IMR-90 (cell line): ENCODE measurements at places on chromosomes 2 and 18. TPM values are rescaled to one million over a fixed set of nuclear protein-coding genes. Genes with fewer than 3 reads are reported as not detected.

DNA sequence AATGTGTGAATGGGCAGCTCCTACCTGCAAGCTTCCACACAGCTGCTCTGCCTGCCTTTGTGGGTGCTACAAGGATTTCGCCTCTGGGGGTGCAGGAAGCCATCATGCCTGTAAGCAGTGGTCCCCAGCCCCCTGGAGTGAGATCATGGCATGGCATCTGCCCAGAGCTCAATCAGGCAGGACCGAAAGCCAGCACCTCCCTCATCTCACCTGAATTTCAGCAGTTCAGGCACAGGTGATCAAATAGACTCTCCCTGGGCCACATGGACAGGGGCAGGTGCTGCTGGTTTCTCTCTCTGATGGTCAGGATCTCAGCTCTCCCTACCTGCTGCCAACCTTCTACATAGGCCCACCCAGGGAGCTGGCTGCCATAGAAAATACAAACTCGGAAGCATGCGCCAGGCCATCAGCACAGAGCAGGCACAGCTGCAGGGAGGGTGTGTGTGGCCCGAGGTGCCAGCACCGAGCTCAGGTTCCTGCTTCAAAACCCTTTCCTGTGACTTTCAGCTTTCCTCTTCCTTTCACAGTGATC lies 133.2 kb upstream of the ID2 start:
- H3K27ac ChIP-seq, result no peak overlapping the region
- no peaks in the 10 kb centered on the region for H3K27me3 ChIP-seq
- no peaks in the 10 kb centered on the region for H3K36me3 ChIP-seq
- DNase-seq, result no peak

- H3K4me1 ChIP-seq, result peaks cover 19% of the 10 kb centered on the region
- H3K4me3 ChIP-seq, result no peak overlapping the region
Observed at GRCh38 chr2:85707304-85707703, 13.1 kb downstream of the GNLY start.

GRCh38 chr2:204491528-204491927 lies 53.7 kb upstream of the PARD3B start:
- DNase-seq, result no peak
- no peaks in the 10 kb centered on the region for H3K36me3 ChIP-seq
- H3K27ac ChIP-seq, result no peak overlapping the region
- H3K4me3 ChIP-seq, result no peak overlapping the region
- H3K27me3 ChIP-seq, result no peaks in the 10 kb centered on the region

DNA sequence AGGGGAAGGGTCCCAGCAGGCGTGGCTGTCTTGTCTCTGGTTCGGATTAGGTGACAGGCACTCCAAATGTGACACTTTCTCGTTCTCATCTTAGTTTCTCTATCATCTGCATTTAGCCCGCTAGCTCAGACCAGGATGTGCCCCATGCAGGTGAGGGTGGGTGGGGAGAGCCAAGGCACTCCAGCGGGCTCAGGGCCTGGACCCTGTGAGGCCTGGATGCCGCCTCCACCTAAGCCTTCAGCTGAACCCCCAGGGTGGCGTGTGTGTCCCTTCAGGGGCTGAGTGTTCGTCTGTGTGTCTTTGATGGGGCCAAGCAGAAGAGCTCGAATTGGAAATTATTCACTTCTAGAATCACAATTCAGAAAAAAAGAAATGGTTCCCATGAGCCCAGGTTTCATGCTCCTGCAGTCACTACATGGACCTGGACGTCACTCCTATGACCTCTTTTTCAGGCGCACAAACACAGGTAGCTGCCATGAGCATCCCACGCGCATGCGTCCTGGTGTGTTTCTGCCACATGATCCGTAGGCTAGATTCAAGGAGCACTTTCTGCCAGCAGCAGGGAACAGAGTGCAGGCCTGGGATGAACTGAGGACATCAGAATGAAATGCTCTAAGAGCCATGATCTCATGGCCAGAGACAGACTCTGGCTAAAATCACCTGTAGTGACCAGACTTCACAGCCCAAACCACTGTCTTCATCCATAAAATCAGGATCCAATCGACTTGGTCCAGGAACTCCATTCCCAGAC lies 25.8 kb downstream of the CIDEA start:
- H3K4me1 ChIP-seq, result peaks cover 34% of the 10 kb centered on the region
- H3K27me3 ChIP-seq, result no peaks in the 10 kb centered on the region
- no peaks in the 10 kb centered on the region for H3K36me3 ChIP-seq
- peak overlapping the region; percentile 5; the same call in 1 of the 2 replicates for H3K4me3 ChIP-seq

The PSMD1 gene
- 181 and 214 TPM in 2 replicates for total RNA-seq

GRCh38 chr2:234580686-234581085 lies 83.8 kb upstream of the ARL4C start:
- H3K4me3 ChIP-seq, result no peak overlapping the region
- H3K27ac ChIP-seq, result no peak overlapping the region
- 0 out of 2 replicates have a peak, but pooled peaks cover 2% of the 10 kb centered on the region for H3K27me3 ChIP-seq

DNA sequence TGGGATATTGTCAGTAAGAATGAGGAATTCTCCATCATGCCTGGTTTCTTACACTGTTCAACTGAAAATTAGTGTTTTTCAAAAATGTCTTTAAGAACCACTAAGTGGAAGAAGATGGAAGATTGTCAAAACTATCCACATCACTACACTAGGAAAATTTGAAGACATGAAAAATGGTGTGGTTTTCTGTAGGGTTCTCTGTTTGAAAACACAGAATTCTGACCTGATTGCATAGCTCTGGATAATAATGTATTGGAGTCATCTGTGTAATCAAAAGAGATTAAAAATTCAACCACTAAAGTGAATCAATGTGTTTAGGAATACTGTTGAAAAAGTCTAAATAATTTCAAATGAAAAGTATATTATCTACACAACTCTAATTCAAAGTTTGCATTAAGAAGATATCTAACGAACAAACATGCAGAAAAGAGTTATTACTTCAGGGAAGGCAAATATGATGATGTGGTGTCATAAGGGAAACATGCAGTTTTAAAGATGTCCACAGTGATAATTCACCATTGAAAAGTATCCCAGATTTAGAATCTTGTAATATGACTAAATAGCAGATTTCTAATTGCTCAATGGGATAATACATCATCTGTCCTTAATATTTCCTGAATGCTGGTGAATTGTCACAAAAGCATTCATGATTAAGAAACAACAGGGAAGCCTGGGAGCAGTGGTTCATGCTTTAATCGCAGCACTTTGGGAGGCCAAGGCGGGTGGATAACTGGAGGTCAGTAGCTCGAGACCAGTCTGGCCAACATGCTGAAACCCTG lies 116.9 kb downstream of the ERBB4 start:
- no peaks in the 10 kb centered on the region for H3K27me3 ChIP-seq
- H3K4me3 ChIP-seq, result no peak overlapping the region
- peak; percentile 1 for DNase-seq
- no peaks in the 10 kb centered on the region for H3K36me3 ChIP-seq
- H3K4me1 ChIP-seq, result no peaks in the 10 kb centered on the region

The NTSR2 gene
- total RNA-seq, result not detected in 2 replicates

DNA sequence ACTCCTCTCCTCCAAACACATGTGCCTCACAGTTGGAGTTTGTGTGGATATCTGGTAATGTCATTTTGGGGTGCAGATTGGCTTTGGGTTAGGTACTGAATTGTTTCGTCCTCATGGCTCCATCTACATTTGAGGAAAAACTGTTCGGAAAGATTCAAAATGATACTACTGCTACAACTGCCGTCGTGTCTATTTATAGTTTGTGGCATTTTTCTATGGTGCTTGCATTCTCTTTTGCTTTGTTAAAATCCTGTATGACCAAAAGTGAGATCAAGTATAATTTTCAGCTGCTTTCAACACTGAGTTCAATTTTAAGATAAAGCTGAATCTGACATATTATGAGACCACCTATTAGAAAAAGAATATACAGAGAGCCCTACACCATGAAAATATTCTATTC lies 176.3 kb upstream of the DSEL start:
- no peak overlapping the region for H3K4me3 ChIP-seq
- no peak for DNase-seq
- H3K36me3 ChIP-seq, result no peaks in the 10 kb centered on the region
- no peaks in the 10 kb centered on the region for H3K4me1 ChIP-seq
- no peaks in the 10 kb centered on the region for H3K27me3 ChIP-seq
- no peak overlapping the region for H3K27ac ChIP-seq

DNA sequence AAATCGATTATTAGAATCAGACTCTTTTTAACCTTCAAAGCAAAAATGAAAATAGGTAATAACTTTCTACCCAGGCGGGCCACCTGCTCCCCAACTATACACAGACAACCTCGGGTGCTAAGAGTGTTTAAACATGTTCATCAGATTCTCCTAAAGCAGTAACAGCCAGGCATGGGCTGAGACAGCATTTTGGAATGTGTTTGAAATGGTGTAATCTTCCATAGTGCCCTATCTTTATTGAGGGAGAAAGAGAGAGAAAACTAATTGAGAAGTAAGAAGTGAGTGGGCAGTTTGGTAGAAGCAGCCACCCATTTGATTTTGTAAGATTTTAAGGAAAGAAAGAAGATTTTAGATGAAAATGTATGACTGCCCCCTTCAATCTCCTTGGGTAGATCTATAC lies 196.1 kb upstream of the CTAGE1 start:
- H3K4me3 ChIP-seq, result no peak overlapping the region
- no peaks in the 10 kb centered on the region for H3K36me3 ChIP-seq
- peak; percentile 44 for DNase-seq
- peaks cover 4% of the 10 kb centered on the region for H3K4me1 ChIP-seq
- H3K27me3 ChIP-seq, result peaks cover 6% of the 10 kb centered on the region; the same call in 1 of the 2 replicates
- no peak overlapping the region for H3K27ac ChIP-seq

DNA sequence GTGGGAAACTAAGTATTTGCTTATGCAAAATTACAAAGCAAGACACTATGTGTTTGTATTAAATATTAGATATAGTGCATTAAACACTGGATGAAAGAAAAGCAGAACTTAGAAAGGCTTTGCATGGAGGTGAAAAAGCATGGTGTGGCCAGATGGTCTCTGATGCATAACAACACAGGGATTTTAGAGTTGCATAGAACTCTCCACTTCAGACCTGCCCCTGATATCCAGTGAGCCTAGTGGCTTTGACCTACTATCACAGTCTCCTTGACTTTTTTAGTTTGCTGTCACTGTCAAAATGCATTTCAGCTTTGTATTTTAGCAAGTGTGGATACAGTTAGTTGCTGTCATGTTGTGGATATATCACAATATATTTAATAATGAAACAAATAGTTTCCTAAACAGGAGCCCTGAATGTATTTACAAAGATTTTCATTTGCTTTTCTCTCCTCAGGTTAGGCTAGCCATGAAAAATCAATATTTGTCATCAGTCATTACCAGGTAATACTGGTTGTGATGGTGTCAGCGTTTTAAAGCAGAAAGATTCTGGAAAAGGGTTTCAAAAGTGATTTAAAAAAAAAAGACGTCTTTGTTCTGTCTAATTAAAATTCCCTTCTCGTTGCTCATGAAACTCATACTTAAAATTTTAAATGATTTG lies 5.2 kb downstream of the CSRNP3 start:
- no peaks in the 10 kb centered on the region for H3K27me3 ChIP-seq
- no peaks in the 10 kb centered on the region for H3K4me1 ChIP-seq
- no peaks in the 10 kb centered on the region for H3K36me3 ChIP-seq
- no peak overlapping the region for H3K27ac ChIP-seq

DNA sequence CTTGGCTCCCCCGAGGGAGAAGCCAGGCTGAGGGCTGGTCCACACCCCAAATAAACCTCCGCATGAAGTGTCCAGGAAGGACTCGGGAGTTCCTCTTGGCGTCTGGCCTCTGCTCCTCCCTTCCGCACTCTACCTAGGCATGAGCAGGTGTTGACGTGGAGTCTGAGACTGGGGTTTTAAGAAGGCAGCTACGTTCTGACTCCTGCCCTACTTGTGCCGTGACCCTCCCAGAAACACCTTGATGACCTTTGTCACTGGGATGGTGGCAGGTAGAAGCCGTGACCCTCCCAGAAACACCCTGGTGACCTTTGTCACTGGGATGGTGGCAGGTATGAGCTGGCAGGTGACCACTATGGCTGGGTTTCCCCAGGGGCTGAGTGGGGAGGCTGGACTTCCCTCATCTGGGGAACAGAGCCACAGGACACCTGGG lies 54.8 kb downstream of the HS6ST1 start:
- no peaks in the 10 kb centered on the region for H3K27me3 ChIP-seq
- no peak overlapping the region for H3K4me3 ChIP-seq
- peaks cover 5% of the 10 kb centered on the region; the same call in 1 of the 2 replicates for H3K4me1 ChIP-seq
- DNase-seq, result no peak
- peaks cover 27% of the 10 kb centered on the region; the same call in 1 of the 2 replicates for H3K36me3 ChIP-seq

DNA sequence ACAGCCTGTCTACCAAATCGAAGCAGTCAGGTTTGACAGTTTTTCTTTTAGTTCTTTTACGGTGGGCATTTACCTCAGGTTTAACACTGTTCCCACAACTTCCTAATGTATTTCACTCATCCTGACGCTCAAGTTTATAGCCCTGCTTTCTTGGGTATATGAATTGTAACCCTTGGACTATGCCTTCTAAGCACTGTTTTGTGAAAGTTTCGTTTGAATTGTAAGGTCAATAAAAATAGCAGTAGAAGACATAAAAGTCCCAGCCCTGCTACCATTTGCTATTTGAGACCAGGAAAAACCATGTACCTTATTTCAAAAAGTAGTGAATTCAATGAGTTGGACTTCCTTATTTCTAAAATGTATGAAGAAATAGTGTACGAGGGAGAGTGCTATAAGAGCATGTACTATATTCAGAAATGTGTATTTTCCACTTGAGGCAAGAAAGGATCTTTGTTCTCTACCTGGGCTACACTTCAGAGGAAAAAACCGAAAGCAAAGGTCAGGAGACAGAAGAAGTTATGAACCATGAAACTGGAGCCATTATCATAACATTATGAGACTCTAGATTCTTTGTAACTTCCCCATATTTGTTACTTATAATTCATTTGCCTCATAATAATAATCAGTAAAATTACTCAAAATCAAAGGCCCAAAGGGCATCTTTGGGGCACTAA lies 1.9 kb upstream of the ZC3H15 start:
- peaks cover 2% of the 10 kb centered on the region; the same call in 1 of the 2 replicates for H3K4me1 ChIP-seq
- H3K27ac ChIP-seq, result no peak overlapping the region
- no peaks in the 10 kb centered on the region for H3K36me3 ChIP-seq
- no peak for DNase-seq

GRCh38 chr2:112906276-112906675 lies 4.7 kb upstream of the IL37 start:
- no peak overlapping the region for H3K27ac ChIP-seq
- peaks cover 15% of the 10 kb centered on the region for H3K27me3 ChIP-seq
- no peak overlapping the region for H3K4me3 ChIP-seq
- H3K4me1 ChIP-seq, result no peaks in the 10 kb centered on the region

The ZSWIM2 gene
- total RNA-seq, result 0.28 TPM in 1 of 2 replicates, not detected in the other

DNA sequence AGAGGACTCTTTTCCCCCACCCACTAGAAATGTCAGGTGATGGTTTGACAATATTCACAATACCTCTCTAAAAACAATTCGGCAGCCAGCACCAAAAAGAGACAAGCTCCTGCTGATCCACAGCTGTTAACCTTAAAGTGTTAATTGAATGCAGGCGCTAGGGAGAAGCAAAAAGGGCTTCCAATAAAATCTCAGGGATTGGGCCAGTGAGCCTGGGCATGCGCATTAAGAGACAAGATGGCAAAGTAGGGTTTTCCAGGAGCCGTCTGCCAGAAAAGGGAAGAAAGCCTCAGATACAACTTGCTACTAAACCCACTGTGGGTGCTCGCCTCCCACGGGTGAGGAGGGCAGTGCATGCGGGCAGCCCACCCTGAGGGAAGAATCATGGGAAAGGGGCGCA lies 98.8 kb downstream of the HS6ST1 start:
- H3K36me3 ChIP-seq, result no peaks in the 10 kb centered on the region
- H3K27me3 ChIP-seq, result peaks cover 14% of the 10 kb centered on the region
- DNase-seq, result no peak
- no peak overlapping the region for H3K4me3 ChIP-seq
